ENCODE measurements at places on chromosomes 12 and 14. TPM values are rescaled to one million over a fixed set of nuclear protein-coding genes. Genes with fewer than 3 reads are reported as not detected.

GRCh38 chr14:71322655-71323250 lies 415.5 kb downstream of the PCNX1 start:
- DNase-seq = no peak

DNA sequence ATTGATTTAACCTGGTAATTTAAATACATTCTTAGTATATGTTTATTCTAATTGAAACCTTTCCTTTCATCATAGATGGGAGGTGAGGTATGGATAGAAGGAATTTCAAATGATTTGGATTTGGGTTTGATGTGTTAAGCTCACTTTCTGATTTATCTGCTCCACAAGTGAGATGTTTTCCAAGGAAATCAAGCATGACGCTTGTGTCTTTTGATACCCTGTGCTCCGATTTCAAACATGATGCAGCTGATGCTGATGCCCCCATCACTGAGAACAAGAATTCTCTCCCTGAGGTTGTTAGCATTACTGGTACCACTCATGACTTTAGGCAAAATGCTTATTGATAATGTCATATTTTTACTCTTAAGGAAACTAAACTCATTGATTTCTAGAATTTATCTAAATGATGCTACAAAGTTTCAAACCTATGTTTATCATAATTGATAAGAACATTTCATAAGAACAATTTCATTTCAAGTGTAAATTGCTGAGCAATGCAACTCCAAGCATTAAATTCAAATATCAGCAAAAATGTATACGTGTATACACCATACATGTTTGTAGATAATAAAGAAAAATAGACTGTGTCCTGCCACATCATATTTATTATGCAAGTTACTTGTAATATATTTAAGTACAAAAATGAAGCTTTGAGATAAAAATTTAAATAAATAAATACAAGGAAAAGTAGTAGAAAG lies 75.5 kb upstream of the LRIG3 start:
- no peak for DNase-seq

GRCh38 chr14:92670643-92671366 lies 77.6 kb downstream of the LGMN start:
- DNase-seq = no peak

DNA sequence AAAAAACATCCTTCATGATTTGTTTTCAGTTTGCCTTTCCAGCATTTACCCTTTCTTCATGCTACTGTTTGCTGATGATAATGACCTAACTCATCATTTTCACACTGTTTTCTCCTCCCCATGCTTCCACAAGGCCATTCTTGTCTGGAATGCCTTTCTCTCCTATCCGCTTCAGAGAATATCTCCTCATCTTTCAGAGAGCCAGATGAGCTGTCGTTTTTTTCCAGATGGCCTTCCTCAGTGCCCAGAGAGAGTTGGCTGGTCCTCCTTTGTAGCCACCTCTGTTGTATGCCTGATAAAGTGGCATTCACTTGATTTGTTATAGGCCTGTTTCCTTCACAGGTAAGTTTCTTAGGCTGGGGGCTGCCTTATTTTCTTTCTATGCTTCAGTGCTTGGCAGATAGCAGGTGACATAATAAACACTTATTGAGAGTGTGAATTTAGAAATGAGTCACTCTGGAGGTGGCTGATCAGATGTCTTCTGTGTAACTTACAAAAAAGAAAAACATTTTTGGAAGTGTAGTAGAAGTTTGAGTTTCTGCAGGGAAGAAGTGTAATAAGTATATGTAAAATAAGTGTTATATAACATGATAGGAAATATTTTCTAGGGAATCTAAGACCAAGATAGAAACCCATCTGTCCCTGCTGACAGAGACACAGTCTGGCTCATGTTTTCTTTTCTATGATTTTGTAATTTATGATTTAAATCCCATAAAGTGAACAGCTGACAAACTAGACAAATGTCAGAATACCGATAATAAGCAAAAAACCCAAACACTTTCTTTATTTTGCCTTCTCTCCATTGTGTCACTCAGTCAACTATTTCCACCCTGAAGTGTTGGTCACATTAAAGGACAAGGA lies 174.5 kb downstream of the DACT1 start:
- DNase-seq = no peak

DNA sequence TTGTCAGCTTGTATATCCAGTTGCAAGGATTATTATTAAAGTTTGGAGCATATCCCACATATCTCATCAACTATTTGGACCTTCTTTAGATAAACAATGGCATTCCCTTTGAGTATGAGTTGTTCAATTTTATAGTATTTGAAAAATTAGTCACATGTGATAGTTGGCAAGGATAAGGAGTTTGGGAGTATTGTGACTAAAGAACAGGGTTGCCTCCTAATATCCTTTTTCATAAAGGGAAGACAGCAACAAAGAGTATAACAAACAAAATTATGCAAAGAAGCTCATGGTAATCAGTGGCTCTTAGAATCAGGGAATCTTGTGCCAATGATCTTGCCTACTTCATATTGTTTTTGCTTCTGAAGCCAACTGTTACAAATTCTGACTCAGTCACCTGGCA lies 31.2 kb upstream of the KCNH5 start:
- DNase-seq = no peak

GRCh38 chr12:14999021-14999694 lies 26.3 kb downstream of the PDE6H start:
- no peak for DNase-seq

GRCh38 chr12:1188016-1188415 lies 197.0 kb downstream of the ERC1 start:
- no peak for DNase-seq

DNA sequence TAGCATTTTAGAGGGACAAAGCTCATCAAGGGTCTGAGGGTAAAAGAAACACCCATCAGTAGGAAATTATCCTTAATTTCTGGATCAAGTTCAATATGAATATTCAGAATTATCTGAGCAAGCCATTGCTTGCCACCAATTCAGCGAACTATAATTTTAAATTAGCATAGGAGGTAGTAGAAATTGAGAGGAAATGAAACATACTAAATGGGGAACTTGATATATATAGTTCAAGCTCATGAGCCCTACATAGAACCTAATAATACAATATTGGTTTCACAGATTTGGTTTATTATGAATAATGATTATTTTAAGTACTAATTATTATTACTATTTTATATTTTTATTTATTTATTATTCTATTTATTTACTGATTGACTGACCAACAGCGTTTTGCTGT lies 42.1 kb upstream of the GXYLT1 start:
- no peak for DNase-seq

DNA sequence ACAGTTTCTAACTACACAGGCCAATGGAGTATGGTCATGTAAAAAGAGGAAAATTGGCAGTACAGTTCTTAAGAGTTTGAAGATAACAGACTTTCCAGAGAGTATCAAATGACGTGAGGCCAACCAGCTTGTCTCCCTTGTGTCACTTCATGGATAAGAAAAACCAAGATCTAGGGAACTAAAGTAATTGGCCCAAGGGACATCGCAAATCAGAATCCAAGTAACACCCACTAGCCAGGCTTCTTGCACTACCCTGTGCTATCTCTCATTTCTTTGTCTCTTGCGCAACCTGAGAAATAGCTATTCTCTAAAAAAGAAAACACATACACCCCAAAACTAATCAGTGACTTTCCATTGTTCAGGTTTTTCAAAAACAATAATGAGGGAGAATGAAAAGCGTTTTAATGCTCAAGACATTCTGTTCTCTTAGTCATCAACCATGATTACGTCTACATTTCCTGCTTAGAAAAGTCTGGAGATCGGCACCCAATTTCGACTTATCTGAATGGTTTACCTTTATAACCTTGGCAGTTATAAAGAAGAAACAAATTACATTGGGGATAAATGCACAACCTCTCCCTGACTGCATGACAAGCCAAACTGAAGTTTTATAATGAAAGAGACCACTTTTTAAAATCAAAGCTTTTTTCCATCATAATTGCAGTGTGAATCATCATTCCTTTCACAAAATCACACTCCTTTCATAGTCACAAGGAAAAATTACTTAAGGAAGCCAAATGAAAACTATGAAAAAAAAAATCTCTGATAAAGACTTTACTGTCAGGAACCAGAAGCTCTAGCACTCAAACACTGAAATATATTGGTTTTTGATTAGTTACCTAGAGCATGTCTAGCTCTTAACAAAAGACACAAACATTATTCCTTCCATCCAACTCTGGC lies 42.1 kb downstream of the TMTC1 start:
- no peak for DNase-seq

- DNase-seq = no peak
Observed at GRCh38 chr12:104263026-104263425, 40.5 kb upstream of the EID3 start.

DNA sequence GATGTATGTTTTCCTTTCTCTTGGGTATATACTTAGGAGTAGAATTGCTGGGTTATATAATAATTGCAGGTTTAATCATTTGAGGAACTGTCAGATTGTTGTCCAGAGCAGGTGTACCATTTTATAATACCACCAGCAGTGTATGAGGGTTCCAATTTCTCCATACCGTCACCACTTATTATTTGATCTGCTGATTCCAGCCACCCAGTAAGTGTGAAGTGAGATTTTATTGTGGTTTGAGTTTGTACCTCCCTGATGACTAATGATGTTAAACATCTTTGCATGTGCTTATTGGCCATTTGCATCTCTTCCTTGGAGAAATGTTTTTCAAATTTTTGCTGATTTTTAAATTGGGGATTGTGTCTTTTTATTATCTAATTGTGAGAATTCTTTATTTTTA lies 15.1 kb downstream of the NCKAP5L start:
- DNase-seq = no peak

DNA sequence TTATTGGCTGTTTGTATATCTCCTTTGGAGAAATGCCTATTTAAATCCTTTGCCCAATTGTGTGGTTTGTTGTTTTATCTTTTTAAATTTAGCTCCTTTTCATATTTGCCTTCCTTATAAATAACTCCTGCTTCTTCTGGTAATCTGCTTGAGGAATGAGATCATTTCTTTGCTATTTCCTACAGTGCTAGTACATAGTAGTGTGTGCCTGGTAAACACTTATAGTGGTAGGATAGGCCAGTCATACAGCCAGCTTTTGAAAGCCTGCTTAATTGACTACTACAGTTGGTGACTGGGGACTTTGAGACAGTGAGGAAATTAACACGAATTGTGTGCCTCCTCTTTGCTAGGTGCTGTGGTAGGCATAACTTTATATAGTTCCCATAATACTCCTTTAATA lies 68.7 kb downstream of the BORCS5 start:
- DNase-seq = no peak

DNA sequence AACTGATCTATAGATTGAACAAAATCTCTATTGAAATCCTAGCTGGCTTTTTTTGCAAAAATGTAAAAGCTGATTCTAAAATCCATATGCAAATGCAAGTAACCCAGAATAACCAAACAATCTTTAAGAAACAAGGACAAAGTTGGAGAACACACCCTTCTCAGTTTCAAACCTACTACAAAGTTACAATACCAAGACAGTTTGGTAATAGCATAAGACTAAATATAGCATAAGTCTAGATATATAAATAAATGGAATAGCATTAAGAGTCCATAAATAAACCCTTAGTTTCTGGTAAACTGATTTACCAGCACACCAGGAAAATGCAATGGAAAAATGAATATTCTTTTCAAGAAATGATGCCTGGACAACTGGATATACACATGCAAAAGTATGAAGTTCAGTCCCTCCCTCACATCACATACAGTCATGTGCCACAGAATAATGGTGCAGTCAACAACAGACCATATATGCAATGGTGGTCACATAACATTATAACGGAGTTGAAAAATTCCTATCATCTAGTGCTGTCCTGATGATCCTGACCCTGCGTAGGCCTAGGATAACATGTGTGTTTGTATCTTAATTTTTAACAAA lies 94.5 kb upstream of the GRIN2B start:
- DNase-seq = no peak

DNA sequence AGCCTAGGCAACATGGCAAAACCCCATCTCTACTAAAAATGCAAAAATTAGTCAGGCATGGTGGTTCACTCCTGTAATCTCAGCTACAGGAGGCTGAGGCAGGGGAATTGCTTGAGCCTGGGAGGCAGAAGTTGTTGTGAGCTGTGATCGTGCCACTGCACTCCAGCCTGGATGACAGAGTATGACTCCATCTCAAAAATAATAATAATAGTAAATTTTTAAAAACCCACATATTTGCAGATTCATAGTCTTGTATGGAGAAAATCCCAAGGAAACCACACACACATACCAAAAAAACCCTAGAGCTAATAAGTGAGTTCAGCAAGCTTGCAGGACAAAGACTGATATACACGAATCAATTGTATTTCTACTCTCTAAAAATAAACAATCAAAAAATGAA lies 19.0 kb upstream of the MTHFD1 start:
- no peak for DNase-seq

NGB gene
- total RNA-seq = 0.33 TPM

FLRT2 gene
- 9.4 TPM for total RNA-seq

LBHD2 gene
- not detected for total RNA-seq

Data from WTC11 (cell line).